ENCODE measurements at places on chromosomes 4 and X. TPM values are rescaled to one million over a fixed set of nuclear protein-coding genes. Genes with fewer than 3 reads are reported as not detected.

The FRG2 gene
- 1.0 TPM for total RNA-seq

The KCNE5 gene
- 0.14 TPM for total RNA-seq

The UGT2B15 gene
- total RNA-seq: not detected

The RAB41 gene
- total RNA-seq: not detected

- DNase-seq: no peak
These were observed 22.8 kb upstream of the ASMTL start for GRCh38 chrX:1475481-1475880.

- no peak for DNase-seq
These were observed 923.2 kb downstream of the SH3BGRL start for GRCh38 chrX:82125103-82125502.

DNA sequence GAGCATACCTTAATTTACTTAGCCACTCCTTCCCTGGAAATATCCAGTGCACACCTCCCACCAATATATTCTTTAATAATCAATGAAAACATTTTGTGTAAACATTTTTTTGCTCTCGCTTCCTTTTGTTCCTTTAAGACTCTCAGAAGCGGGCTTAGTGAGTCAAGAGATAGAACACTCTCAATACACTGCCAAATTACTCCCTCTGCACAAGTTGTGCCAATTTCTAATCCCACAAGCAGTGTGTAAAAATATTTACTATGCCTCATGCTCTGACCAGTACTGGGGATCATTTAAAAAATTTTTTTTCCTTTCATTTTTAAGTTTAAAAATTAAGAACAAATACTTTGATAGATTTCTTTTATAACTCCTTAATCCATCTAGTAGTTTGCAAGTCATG is 5.1 kb downstream of the MORF4L2 start:
- DNase-seq: no peak

DNA sequence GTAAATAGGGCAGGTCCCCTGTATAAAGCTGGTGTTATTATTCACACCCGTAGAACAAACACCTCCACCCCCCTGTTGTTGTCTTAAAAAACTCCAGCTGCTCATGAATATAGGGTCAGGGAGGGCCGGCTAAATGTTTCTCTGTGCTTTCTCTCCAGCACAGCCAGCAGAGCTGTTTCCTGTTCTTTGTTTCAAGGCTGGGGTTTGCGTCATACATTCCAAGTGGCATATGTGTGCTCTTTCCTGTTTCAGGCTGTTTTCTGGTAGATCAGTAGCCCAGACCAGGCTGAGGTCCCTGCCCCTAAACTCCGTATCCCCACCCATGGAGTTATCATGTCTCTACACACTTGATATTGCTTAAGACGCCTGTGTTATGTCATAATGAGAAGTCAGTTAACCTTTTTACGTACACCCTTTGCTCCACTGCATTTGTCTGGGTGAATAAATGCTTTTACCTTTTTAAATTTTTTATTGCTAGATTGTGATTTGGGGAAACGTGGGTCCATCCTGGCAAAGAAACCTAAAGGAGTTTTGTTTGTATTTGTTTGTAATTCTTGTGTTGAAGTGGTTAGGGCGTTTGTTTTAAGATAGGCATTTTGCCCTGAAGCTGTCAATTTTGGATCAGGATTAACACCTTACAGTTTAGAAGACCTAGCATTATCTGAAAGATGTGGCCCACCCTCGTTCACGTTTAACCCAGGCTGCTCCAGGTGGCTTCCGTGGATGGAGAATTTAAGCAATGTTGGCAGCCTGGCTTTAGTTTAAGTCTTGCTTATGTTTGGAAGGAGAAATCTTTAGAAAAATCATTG is 3.3 kb downstream of the KLF3 start:
- peak; percentile 99 for DNase-seq

DNA sequence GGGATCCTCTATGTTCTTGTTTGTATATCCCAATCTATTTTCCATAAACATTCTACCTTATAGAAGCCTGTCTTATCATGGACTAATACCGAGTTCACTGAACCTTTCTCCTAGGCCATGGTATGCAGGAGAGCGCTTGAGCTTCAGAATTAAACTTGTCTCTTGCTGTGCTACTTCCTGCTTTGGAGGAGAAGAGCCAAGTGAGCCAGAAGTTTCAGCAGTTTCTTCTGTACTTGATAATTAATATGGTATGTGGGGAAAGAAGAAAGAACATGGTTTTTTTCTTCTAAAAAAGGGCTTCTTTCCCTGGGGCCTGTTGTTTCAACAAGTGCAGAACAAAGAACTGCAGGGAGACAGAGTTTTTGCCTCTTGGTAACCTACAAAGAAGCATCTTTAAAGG is 172.8 kb downstream of the ATG4A start:
- DNase-seq: no peak

DNA sequence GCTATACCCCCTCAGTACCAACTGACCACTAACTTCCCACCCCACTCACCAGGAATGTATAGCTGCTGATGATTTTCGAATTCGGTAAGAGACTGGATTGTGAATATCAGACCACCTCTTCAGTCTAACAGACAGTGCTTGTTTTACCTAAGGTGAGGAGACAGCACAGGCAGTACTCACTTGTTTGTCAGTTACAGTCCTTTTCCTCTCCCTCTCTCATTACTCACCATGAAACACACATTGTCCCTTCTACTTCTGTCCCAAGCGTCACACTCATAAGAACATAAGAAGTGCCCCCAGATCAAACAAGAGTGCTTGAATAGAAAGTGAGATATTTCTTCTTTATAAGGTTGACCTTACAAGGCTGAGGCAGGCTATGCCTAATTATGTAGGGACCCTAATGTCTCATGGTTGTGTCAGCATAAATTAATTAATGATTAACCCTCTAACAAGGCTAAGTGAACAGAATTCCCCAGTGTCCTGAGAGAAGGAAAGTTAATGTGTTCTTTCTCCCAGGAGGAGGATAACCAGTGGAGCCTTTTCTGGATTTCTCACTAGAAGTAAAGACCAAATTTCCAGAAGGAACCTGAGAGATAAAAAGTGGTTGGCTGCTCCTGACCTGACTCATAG is 32.2 kb downstream of the ZCCHC12 start:
- DNase-seq: no peak
